Fibroblast of upper back skin (primary cell): ENCODE measurements at places on chromosomes 3 and 15.

GRCh38 chr3:63617391-63617790 is 35.1 kb upstream of the SNTN start:
- no peak for DNase-seq

DNA sequence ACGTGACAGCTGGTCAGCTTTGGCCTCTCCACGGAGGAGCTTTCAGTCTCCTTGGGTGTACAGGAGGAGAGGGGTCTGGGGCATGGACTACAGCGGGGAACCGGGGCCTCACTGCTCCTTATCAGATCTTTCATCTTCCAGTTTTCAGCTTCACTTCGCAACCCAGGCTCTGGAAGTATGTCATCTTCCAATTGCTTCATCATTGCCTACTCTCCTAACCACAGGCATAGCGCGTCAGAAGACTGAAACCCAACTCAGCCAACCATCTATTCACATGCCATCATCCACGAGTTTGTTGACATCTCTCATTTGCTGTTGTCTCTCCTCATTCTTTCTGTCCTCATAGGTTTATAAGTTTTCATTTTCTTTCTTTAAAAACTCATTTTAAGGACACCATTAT is 119.5 kb downstream of the MYLK start:
- no peak for DNase-seq

- DNase-seq: no peak
These were observed 279.7 kb upstream of the GOLGA6L4 start for GRCh38 chr15:83955806-83956265.

GRCh38 chr3:138477801-138478200 is 43.4 kb downstream of the ESYT3 start:
- no peak for DNase-seq

GRCh38 chr3:130729154-130729553 is 17.5 kb downstream of the PIK3R4 start:
- no peak for DNase-seq

DNA sequence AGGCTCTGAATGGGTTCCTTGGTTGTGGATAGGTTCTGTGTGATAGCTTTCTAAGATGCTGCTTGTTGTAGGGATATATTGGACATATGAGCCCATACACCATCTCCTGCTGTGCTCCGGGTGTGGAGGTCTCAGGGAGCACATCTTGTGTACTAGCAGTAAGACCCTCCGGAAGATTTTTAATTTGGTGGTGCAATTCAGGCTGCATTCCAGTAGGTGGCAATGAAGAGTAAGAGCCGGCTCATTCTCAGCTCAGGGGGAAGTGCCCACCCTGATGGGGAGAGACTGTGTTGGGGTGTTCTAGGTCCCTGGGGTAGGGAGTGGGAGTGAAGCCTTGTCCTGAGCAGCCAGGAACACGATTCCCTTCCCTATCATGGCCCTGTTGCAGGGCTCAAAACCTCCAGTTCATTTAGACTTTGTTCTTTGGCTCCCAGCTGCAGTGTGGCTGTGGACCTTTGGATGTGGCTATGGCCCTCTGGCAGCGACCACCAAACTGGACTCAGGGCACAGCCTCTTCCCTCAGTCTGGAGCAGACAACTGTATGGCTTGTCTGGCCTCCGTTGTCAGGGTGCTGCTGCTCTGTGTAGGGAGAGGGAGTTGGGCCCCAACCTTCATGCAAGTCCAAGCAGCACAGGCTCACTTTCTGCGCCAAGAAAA is 104.7 kb downstream of the UNC13C start:
- DNase-seq: no peak

GRCh38 chr15:97899981-97900380 is 60.5 kb upstream of the ARRDC4 start:
- no peak for DNase-seq

- no peak for DNase-seq
These were observed 19.4 kb downstream of the NEK10 start for GRCh38 chr3:27349832-27350231.

DNA sequence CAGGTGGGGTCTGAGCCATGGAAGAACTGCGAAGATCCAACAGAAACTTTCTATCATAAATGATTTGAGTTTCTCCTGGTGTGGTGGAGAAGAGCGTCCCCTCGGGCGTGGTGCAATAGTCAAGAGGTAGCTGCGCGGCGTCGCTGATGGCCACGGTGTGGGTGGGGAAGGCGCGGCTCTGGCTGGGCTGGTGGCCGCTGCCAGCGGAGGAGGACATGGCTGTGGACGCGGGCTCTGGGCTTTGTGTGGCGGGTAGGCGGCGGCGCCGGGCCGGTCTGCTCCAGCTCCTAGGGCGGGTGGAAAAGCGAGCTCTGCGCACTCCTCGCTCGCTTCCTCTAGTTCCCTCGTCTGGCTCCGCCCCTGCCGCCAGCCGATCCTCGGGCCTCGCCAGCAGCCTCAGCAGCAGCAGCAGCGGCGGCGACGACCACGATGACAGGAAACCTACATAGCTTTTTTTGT is 5.9 kb downstream of the STARD9 start:
- DNase-seq: peak; percentile 67

DNA sequence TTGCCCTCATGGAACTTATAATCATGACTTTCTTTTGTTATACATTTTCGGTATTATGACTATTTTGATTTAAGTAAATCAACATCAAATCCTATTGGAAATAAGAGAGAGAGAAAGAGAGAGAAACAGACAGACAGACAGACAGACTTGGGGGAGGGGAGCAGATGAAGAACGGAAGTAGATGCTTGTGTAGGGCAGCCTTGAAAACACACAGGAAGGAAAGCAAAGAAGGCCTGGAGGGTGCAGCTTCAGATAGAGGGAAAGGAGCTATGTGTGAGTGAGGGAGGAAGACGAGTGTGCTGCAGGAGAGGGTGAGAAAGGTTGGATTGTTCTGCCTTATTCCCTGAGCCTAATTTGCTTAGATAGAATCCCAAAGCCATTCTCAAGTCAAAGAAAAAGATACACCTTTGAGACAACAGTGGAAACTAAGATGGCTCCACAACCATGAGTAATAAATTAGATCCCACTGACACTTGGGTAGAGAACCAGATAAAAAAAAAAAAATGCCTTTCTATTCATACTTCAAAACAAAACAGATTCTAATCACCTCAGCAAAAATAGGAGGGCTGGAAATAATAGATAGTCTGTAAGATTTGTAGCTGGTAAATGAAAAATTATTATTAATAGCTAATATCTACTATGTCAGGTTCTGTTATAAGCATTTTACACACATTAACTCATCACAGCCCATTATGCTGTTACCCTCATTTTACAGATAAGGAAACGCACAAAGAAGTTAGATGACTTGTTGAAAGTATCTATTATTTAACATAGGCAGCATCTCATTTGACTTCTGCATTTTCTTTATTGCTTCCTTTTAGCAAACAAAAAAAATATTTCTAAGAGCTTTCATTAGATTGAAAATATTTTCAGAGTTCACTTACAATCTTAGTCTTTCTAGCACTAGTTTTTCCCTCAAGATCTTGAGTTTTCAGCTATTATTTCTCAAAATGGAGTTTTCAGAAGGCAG is 214.1 kb downstream of the TNIK start:
- DNase-seq: no peak

DNA sequence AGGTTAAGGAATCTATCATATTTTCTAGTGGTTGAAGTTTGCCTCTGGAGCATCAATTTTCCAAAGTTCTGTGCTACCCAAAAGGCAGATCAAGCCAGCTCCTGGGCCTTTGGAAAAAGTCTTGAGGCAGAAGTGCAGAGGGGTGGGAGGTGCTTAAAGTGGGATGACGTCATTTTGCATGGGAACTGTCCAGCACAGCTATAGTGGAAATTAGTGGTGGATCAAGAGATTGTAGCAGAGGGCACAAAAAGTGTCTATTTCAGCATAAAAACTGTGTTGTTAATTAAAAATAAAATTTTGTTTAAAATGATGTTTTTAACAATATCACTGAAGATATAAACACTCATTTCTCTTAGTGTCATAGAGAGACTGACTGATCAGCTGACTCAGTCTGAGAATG is 221.9 kb downstream of the LRRN1 start:
- no peak for DNase-seq

DNA sequence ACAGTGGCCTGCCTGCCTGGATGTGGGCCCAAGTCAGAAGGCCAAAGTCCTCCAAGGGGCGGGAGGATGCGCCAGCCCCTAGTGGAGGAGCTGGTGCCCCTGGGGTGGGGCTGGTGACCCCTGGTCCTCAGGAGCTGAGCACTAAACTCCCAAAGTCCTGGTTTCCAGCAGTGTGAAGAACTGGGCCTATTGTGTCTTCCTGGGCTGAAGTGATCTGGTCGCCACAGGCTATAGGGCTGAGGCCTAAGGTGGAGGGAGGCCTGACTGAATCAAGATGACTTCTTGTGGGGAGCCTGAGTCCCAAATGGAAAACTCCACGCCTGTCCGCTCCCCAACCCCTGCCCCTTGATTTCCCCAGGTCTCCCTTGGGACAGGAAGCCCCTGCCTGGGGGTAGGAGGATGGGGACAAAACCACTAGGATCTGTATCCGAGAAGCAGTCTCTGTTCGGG is 753 bp upstream of the FES start:
- no peak for DNase-seq

DNA sequence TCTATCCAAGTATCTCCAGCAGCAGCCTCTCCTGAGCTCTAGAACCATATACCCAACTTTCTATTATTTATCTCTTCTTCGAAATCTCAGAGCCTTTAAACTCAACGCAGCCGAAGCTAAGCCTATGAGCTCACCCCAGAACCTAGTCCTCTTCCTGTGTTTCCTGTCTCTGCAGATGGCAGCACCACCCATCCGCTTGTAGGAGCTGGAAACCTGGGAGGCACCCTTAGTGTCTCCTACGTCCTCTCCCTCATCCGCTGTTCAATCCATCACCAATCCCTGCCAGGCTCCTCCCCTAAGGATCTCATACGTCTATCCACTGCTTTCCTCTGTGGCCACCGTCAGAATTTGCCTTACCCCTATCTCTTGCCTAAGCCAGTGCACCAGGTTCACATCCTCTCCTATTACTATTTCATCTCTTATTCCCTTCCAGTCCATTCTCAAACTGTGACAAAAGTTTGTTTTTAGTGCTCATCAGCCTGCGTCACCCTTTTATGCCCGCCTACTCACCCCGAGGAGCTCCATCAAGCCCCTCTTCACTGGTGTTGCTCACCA is 9.6 kb downstream of the VGLL4 start:
- no peak for DNase-seq

DNA sequence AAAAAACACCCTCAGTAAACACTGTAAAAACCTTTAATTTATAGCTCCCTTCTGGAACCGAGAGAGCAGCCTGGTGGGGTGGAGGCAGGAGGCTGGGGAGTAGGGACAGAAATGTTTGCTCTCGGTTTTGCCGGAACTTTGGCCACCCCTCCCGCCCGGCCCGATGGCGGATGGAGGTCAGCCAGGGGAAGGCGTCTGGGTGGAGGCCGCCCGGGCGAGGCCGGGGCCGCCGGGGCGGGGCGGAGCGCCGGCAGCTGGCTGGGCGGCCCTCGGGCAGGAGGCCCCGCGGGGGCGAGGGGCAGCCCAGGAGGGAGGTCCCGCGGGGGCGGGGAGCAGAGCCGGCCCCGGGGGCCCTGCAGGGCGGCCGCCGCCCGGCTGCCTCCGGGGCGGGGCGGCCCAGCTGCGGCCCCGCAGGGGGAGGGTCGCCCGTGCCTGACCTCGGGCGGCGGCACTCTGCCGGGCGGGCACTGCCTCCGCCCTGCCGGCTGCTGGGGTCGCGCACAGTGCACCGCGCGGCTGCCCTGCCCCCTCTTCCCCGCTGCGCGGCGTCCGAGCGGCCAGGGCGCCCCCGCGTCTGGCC is 829 bp upstream of the SKIL start:
- DNase-seq: peak; percentile 84

GRCh38 chr3:78875436-78875835 is 892.4 kb downstream of the ROBO1 start:
- DNase-seq: no peak

- no peak for DNase-seq
These were observed 375 bp downstream of the CLCN2 start for GRCh38 chr3:184360929-184361531.

DNA sequence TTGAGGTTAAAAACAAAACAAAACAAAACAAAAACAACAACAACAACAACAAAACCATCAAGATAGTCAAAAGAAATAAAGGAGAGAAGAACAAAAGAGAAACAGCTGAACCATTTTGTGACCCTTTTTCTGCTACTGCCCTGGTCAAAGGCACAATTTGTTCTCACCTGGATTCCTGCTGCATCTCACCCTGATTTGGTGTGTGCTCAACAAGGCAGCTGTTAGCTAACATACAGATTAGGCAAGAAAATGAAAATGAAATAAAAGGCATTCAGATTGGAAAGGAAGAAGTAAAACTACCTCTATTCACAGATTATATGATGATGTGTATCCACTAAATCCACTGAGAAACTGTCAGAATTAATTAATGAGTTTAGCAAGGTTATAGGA is 28.7 kb upstream of the XIRP1 start:
- no peak for DNase-seq

DNA sequence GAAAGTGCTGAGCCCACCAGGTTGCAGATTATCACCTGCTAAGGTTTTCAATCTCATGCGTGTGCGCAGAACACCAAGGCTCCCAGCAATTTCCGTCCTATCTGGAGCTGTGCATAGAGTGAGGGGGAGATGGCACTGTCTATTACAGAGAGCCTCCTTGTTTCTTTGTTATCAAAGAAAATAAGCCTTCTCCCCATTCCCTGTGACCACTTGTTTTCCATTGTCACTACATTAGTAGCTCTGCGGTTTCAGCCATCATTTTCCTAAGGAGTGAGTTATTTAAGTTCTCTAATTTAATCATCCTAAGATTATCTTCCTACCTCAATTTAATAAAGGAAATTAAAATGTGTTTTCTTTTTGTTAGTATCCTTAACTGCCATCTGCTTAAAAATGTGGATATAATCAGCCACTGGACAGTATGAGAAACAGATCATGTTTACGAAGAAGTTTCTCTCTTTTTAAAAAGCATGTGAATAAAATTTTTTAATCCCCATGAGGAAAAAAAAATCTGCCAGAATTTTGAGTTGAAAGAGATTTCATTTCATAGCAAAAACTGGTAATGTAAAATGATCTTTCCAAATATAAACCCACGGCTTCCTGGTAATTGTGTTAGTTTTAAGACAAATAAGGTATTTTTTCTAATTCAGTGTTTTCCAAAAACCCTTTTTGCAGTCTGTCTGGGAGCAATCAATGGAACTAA is 172.3 kb upstream of the UBE2E1 start:
- no peak for DNase-seq

DNA sequence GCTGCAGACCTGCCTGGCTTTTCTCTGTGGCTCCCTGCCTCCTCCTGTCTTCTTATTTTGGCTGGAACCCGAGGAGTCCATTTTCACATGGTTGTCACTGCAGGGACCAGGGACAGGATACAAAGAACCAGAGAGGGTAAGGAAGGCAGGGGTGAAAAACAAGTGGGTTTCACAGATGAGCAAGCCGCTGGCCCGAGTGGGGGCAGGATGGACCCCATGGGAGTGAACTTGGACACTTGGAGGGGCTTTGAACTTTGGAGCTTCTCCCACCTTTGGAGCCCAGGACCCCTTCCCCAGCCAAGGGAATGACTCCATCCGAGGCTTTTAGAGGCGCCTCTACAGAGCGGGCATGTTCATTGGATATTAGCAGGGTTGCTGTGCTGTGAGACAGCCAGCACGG is 26.9 kb upstream of the ADCY5 start:
- DNase-seq: no peak

- no peak for DNase-seq
These were observed 31.0 kb upstream of the CAV3 start for GRCh38 chr3:8702560-8702959.
